ENCODE measurements at places on chromosomes 2 and 18.

DNA sequence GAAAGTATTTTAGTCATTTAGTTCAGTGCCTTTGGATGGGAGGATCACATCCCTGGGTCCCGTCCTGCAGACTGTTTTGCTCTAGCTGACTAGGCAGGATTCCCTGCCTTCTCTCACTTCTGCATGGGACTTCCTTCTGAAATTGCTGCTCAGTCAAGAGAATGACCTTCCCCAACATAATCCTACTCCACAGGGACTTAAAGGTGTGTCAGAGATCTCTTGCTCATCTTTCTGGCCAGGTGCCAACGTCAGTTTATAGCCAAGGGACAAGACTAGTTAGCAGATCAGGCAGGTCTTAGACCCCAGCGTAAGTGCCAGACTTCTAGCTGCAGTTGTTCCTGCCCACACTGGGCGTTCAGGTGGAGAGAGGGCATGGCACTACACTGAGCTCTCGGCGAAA lies 9.5 kb upstream of the IL1B start:
- no peak for DNase-seq

DNA sequence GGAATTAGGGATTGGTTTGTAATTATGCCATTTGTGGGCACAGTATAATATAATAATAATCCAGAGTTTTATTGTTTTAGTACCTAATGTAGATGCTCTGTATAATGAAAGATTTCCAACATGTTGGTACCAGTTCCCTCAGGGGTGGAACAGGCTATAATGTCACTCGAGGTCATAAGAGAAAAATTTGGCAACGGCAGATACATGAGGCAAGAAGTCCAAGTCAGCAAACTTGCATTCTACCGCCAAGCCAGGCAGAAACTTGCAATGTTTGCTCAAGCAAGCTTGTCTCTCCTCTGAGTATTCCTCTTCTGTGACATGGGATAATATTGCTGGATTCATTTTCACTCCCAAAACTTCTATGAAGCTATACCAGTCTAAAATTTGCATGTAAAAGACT lies 520.0 kb upstream of the SALL3 start:
- no peak for DNase-seq

- peak; percentile 53 for DNase-seq
Measured at GRCh38 chr2:159226059-159226461, 60.4 kb downstream of the WDSUB1 start.

GRCh38 chr2:10086950-10087349 lies 6.7 kb upstream of the CYS1 start:
- no peak for DNase-seq

DNA sequence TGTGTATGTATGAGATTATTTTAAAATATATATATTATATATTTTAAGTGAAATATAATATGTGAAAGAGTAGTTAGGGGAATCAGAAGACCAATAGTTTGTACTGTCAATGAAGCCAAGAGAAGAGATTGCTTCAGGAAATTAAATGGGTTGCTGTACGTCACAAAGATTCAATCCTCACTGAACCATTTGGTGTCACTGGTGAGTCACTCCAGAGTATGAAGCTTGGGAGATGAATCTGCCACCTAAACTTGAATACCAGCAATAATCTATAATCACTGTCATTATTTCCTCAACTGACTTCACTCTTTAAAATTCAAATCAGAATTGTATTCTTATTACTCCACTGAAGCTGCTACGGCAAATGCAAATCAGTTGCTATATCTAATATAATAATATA lies 41.9 kb upstream of the SCN9A start:
- peak; percentile 53 for DNase-seq
